ENCODE measurements at places on chromosomes 12 and 14.

GRCh38 chr12:92158796-92159439, 13.3 kb upstream of the BTG1 start:
- DNase-seq, result no peak

DNA sequence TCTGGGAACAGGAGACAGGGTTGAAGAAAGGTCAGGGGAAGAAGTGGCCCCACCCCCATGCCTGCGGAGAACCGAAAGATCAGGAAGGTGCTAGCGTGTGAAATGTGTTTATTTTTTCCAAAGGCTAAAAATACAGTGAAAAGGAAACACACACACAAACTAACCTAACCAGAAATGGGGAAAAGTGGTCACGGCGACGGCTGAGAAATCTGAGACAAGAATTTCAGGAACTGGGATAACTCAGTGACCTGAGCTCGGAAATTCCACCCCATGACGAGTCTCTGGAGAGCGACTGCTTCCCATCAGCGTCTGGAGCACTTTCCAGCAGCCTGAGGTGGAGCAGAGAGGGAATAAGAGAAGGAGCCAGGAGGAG, 16.6 kb upstream of the RND1 start:
- DNase-seq, result no peak

DNA sequence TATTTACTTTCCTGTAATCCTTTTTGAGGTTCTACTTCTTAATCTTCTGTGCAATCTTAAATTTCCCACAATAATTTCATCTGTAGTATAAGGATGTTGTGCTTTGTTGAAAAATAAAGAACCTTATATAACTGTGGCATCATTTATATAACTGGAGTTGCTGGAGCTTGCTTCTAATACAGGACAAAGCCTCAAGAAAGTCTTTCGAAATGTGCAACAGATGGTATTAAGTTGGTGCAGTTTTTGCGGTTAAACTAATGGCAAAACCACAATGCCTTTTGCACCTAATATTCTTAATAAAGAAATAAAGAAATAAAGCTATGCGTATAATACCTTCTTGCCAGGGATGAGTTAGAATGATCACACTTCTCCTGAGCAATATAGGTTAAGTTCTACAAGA, 180.0 kb downstream of the KITLG start:
- no peak for DNase-seq

- no peak for DNase-seq
Observed at GRCh38 chr12:52200086-52200780, 8.4 kb upstream of the KRT80 start.

- no peak for DNase-seq
Observed at GRCh38 chr14:85280074-85280473, 249.9 kb upstream of the FLRT2 start.

DNA sequence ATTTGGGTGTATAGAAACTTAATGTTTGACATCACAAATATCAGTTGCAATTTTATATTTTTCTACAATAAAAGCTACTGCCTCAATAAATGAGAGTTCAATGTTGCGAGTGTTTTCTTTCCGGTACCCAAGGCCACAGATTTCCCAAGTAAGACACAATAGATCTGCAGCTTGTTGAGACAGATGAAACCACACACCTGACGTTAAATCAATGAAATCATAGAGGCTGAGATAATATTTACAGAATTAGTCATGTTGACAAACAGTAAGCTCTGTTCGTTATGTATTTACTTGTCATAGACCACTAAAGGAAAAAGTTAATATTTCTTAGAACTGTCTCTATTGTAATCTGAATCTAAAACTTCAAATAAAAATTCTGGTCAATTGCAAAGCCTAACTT, 49.2 kb upstream of the PTHLH start:
- DNase-seq, result no peak

GRCh38 chr14:34355584-34356263, 106.3 kb downstream of the SPTSSA start:
- no peak for DNase-seq

All from NCI-H526 (cell line).